Type B pancreatic cell (in vitro differentiated cells): ENCODE measurements at places on chromosomes 12 and 14.

DNA sequence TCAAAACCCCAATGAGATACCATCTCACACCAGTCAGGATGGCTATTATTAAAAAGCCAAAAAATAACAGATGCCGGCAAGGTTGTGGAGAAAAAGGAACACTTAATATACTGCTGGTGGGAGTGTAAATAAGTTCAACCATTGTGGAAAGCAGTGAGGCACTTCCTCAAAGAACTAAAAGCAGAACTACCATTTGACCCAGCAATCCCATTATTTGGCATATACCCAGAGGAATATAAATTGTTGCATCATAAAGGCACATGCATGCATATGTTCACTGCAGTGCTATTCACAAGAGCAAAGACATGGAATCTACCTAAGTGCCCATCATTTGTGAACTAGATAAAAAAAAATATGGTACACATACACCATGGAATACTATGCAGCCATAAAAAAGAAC, 59.9 kb downstream of the MGST1 start:
- no peaks in the 10 kb centered on the region for H3K4me1 ChIP-seq
- no peak overlapping the region for H3K27ac ChIP-seq
- no peak for DNase-seq
- peaks cover 4% of the 10 kb centered on the region for H3K36me3 ChIP-seq
- no peak overlapping the region for H3K4me3 ChIP-seq

- no peaks in the 10 kb centered on the region for H3K27me3 ChIP-seq
- no peak for DNase-seq
- peak overlapping the region; percentile 5 for H3K4me3 ChIP-seq
- H3K36me3 ChIP-seq, result no peaks in the 10 kb centered on the region
- peaks cover 26% of the 10 kb centered on the region for H3K4me1 ChIP-seq
These were observed 132.7 kb upstream of the DYRK2 start for GRCh38 chr12:67515679-67516340.

GRCh38 chr14:36580856-36581831, 1.3 kb downstream of the NKX2-8 start:
- H3K4me1 ChIP-seq, result no peaks in the 10 kb centered on the region
- peak overlapping the region; percentile 85 for H3K4me3 ChIP-seq
- peaks cover 48% of the 10 kb centered on the region for H3K27me3 ChIP-seq
- no peaks in the 10 kb centered on the region for H3K36me3 ChIP-seq
- DNase-seq, result no peak

GRCh38 chr12:4012977-4013968, 140.1 kb upstream of the PARP11 start:
- no peak overlapping the region for H3K4me3 ChIP-seq

DNA sequence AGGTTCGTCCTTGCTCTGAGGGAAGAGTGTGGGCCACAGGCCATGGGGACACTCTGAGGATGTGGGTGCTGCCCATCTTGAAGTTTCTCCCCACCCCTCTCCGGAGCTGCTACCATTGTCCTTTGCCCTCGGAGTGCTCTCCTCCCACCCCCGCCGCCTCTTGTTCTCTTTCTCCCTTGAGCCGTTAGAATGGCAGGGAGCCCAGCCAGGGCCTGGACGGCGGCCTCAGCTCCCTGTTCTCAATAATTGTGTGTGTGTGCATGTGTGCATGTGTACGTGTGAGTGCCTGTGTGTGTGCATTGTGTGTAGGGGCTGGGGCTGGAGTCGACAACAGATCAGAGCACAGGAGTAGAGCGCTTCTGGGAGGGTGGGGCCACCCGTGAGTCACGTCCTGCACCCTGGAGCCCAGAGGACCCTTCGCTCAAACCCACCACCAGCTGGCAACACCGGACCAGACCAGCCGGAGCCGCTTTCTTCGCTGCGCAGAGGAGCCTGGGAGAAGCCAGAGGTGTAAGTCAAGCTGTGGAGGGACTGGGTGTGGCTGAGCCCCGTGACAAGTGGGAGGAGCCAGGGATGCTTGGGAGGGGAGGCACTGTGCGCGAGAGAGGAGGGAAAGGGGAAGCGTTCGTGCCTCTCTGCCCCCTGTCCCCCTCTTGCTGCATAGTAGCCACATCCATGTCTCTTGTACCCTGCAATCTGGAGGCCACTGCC, 25.9 kb upstream of the KCNA5 start:
- no peaks in the 10 kb centered on the region for H3K36me3 ChIP-seq
- H3K4me1 ChIP-seq, result peaks cover 5% of the 10 kb centered on the region
- H3K27me3 ChIP-seq, result peaks cover 83% of the 10 kb centered on the region
- no peak overlapping the region for H3K4me3 ChIP-seq
- H3K27ac ChIP-seq, result no peak overlapping the region

DNA sequence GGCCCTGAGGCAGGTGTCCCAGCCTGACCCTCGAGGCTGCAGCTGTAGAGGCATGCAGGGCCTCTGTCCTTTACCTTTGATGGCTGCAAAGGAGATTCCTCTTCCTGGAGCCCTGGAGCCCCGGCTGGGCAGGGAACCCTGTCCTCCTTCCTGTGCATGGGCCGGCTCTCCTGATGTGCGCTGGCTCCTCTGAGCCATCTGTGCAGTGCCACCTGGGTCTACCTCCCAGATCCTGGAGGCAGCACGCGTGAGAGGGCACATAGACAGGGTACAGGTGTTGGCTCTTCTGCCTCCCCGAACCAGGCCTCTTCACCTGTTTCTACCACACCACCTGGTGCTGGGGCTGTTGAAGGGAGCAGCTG, 115.1 kb downstream of the BEGAIN start:
- DNase-seq, result no peak
- H3K4me1 ChIP-seq, result peaks cover 17% of the 10 kb centered on the region
- H3K4me3 ChIP-seq, result no peak overlapping the region

- H3K27ac ChIP-seq, result peak overlapping the region; percentile 22
- peaks cover 14% of the 10 kb centered on the region for H3K36me3 ChIP-seq
- peaks cover 6% of the 10 kb centered on the region for H3K4me1 ChIP-seq
These were observed 107.3 kb downstream of the CACNA1C start for GRCh38 chr12:2160043-2160442.

DNA sequence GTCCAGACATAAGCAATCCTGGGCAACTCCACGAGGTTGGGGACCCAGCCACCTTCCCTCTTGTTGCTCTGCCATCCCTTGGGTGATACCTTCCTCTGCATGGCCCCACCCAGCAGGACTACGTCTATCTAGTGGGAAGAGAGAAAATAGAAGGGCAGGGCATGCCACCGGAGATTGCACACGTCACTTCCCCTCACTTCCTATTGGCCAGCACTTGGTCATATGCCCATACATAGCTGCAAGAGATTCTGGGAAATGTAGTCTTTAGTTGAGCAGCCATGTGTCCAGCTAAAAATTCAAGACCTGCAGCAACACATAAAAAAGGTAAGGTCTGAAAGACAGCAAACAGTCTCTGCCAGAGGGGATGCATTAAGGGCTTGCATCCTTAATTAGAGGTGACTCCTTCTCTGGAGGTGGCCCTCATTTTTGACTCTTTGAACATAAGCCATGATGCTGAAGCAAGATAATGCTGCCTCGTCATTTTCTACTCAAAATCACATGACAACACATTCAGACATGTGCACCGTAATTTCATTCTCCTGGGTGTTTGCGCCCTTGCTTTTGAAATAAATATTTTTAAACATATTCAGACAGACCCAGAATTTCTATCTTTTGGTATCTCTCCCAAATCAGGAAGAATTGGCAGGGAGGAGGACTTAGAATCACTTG, 91.8 kb upstream of the PWP1 start:
- no peak overlapping the region for H3K27ac ChIP-seq
- H3K4me3 ChIP-seq, result no peak overlapping the region
- peaks cover 3% of the 10 kb centered on the region for H3K36me3 ChIP-seq
- DNase-seq, result no peak
- no peaks in the 10 kb centered on the region for H3K27me3 ChIP-seq

DNA sequence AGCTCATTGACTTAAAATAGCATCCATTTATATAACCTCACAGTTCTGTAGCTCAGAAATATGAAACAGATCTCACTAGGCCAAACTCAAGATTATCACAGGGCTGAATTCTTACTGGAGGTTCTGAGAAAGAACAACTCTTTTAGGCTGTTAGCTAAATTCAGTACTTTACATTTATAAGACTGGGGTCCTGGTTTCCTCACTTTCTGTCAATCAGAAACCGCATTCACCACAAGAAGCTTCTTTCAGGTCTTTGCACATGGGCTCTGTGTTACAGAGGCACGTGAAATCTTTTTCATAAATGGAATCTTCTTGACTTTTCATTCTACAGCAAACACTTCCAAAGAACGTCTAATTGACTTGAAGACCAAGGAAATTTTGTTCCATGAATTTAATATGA, 876.3 kb upstream of the FOXG1 start:
- no peaks in the 10 kb centered on the region for H3K27me3 ChIP-seq
- H3K4me3 ChIP-seq, result no peak overlapping the region
- no peak for DNase-seq
- H3K4me1 ChIP-seq, result no peaks in the 10 kb centered on the region
- H3K27ac ChIP-seq, result no peak overlapping the region
- H3K36me3 ChIP-seq, result no peaks in the 10 kb centered on the region

DNA sequence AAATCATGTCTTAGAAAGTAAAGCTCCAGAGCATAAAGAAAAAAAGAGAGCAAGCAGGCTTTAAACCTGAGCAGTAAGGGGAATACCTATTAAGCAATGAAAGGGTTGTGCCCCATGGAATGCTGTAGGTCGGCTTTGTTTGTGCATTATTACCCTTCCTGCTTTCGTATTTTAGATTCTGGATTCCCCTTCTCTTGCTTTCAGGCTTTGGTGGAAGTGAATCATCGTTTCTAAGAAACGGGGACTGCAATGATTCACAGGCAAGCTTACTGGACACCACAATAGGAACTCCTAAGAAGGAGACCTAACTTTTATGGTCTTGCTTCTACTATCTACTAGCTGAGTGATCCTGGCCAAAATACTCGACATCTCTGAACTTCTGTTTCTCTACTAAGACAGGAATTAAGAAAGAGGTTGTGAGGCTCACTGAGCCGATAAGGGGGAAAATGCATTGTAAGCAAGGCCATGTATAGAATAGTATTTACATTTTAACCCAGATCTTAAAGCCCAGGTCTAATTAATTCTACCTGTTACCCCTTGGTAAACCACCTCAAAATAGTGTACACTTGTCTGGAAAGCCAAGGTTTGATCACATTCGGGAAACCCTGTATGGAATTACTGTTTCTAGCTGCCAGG, 1.2 kb upstream of the BMAL2 start:
- no peak for DNase-seq
- H3K4me3 ChIP-seq, result peak overlapping the region; percentile 85
- H3K4me1 ChIP-seq, result peaks cover 7% of the 10 kb centered on the region
- H3K27ac ChIP-seq, result peak overlapping the region; percentile 99

- H3K27ac ChIP-seq, result peak overlapping the region; percentile 97
- peak overlapping the region; percentile 95 for H3K4me3 ChIP-seq
- peaks cover 23% of the 10 kb centered on the region for H3K4me1 ChIP-seq
- peaks cover 18% of the 10 kb centered on the region for H3K36me3 ChIP-seq
These were observed 481 bp downstream of the MAX start for GRCh38 chr14:65101631-65102440.

GRCh38 chr12:6187948-6188793, 12.0 kb upstream of the CD9 start:
- H3K36me3 ChIP-seq, result no peaks in the 10 kb centered on the region
- H3K4me1 ChIP-seq, result no peaks in the 10 kb centered on the region
- no peak for DNase-seq

DNA sequence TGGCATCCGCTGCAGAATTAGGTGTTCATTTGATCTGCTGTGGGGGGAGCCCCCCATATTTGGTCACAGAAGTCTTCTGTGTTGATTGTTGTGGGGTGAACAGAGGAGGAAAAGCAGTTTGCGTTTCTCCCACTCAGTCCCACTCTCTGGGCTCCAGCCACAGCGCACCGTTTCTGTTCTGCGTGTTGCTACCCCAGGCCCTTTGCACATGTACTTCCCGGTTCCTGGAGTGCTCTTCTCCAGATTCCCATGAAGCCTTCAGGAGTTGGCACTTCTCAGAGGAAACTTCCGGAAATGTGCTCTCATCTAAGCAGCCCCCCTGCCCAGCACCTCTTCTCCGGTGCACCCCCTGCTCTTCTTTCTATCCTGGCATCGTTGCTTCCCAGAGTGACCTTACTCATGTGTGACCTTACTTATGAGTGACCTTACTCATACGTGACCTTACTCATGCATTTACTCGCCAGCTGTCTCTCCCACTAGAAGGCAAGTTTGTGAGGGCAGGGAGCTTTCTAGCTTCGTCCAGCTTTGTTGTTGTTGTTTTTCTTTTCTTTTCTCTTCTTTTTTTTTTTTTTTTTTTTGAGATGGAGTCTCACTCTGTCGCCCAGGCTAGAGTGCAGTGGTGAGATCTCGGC, 93.7 kb downstream of the SCARB1 start:
- H3K27ac ChIP-seq, result no peak overlapping the region
- DNase-seq, result no peak
- H3K4me3 ChIP-seq, result no peak overlapping the region

- peak overlapping the region; percentile 87 for H3K4me3 ChIP-seq
- no peak for DNase-seq
- H3K36me3 ChIP-seq, result no peaks in the 10 kb centered on the region
- H3K4me1 ChIP-seq, result peaks cover 12% of the 10 kb centered on the region
These were observed 2.6 kb downstream of the ITPK1 start for GRCh38 chr14:93112891-93113677.

DNA sequence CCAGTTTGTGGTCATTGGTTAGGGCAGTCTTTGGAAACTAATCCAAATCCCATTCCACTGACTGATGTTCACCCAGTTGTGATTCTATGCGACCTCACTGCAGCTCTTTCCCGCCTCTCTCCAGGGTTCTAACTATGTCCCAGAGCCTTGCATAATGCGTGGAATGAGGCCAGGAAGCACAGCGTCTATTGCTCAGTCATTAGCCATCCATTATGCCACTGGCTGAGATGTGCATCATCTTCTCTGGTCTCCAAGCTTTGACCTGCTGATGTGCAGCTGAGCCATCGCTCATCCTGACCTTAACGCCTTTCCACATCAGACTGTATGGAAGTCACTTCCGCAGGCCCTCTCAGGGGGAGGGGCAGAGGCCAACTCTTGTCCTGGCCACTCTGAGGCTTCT, 115.4 kb upstream of the VRK1 start:
- H3K4me1 ChIP-seq, result peaks cover 6% of the 10 kb centered on the region
- DNase-seq, result no peak
- no peak overlapping the region for H3K27ac ChIP-seq
- peaks cover 18% of the 10 kb centered on the region for H3K27me3 ChIP-seq
- H3K36me3 ChIP-seq, result no peaks in the 10 kb centered on the region

GRCh38 chr14:22449600-22449905, 139.5 kb downstream of the DAD1 start:
- H3K4me1 ChIP-seq, result peaks cover 18% of the 10 kb centered on the region
- DNase-seq, result no peak
- H3K4me3 ChIP-seq, result no peak overlapping the region

DNA sequence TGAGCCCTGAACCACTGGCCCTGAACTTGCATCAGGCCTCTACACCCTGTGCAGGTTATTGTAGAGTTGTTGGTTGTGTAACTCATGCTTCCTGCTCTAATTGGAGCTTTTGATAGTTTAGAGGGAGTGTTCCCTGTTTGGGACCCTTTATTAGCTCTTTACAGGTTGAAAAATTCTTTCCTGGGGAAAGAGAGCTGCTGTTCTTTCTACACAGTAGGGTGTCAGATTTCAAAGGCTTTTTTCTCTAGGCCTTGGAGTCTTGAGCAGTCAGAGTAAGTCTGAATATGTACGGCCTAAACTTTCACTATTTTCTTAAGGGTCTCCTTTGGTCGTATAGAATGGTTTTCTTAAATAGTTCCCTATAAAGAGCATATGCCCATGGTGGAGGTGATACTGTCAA, 60.8 kb upstream of the NEDD1 start:
- no peak overlapping the region for H3K27ac ChIP-seq
- H3K27me3 ChIP-seq, result peaks cover 12% of the 10 kb centered on the region
- no peaks in the 10 kb centered on the region for H3K36me3 ChIP-seq
- H3K4me3 ChIP-seq, result peak overlapping the region; percentile 5

- peaks cover 3% of the 10 kb centered on the region for H3K27me3 ChIP-seq
- H3K27ac ChIP-seq, result no peak overlapping the region
- H3K36me3 ChIP-seq, result peaks cover 41% of the 10 kb centered on the region
- no peak for DNase-seq
- no peak overlapping the region for H3K4me3 ChIP-seq
These were observed 3.8 kb downstream of the MLH3 start for GRCh38 chr14:75047506-75047905.
